ENCODE measurements at places on chromosomes 7 and 10.

- no peak for DNase-seq
These were observed 97.8 kb upstream of the BTBD16 start for GRCh38 chr10:122173337-122173736.

- DNase-seq: no peak
These were observed 9.3 kb downstream of the UCN3 start for GRCh38 chr10:5373891-5374611.

- no peak for DNase-seq
These were observed 222.0 kb upstream of the IMMP2L start for GRCh38 chr7:111784296-111784695.

DNA sequence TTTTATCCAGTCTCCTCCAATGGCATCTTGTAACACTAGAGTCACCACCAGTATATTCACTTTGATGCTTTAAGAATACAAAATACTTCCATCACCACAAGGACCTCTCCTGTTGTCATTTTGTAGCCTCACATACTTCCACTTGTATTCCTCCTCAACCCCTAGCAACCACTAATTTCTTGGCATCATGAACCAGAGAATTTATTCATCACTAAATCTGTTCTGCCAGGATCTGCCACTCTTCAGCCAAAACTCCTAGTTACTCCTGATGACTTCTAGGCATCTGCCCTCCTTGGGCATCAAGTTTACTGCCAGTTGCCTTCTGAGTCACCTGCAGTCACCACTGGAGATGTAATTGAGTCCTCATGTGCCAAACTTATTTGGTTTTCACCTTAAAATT, 906.8 kb downstream of the CNTNAP2 start:
- DNase-seq: no peak

DNA sequence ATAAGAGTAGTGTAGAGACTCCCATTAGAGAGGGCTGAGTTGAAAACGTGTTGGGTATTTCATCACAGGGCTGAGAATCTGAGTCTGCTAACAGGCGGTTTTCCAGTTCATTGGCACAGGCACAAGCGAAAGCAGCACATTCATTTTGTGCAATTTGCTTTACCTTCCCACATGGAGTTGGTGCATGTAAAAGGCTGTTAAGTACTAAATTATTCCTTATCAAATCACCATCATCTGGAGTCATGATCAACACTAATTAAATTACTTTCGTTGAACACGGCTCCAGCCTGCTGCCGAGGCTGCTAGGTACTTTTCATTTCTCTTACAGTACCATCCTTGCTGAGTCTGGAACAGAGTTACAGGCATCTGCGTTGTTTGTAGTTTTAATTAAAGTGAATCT, 43.8 kb downstream of the ETV1 start:
- no peak for DNase-seq

GRCh38 chr10:98880971-98881370, 354.7 kb downstream of the HPSE2 start:
- DNase-seq: no peak

DNA sequence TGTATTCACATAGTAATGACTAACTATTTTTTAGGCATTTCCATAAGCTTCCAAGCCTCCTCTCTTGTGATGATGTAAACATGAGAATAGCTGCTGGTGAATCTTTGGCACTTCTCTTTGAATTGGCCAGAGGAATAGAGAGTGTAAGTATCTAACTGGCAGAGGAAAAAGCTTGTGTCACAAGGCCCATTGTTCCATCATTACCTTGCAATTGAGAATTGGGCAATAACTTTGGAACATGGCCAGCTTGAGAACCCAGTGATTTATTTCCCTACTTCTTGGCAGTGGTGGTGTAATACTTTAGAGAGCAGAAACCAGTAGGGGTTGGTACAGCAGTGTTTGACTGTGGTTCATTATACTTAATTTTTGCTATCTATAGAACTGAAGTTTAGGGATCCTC, 12.0 kb downstream of the IFRD1 start:
- DNase-seq: no peak

DNA sequence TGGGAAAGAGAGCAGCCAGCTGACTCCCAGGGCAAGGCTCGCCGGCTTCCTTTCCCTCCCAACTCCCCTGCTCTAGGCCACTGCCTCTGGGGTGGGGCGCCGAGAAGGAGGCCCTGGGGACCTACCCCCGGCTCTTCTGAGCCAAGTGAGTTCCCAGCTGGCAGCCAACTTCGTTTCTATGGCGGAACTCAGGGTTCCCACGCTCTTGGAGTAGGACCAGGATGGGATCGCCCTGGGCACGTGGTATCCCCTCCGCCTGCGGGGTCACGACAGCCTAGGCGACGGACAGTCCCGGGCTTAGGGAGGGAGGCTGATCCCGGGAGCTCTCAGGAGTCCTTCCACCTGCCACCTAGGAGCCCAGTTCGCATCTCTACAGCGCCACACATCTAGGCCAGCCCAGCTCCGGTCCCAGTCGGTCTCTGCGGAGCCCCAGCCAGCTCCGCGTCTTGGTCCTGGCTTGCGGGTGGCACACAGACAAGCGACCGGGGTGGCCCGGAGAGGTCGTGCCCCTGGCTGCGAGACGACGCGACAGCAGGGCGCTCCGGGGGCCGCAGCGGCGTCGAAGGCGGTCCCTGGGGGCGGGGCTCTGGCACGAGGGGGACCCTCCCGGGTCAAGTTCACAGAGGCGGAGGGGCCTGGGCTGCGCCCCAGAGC, 20.5 kb upstream of the GATA3 start:
- DNase-seq: no peak

DNA sequence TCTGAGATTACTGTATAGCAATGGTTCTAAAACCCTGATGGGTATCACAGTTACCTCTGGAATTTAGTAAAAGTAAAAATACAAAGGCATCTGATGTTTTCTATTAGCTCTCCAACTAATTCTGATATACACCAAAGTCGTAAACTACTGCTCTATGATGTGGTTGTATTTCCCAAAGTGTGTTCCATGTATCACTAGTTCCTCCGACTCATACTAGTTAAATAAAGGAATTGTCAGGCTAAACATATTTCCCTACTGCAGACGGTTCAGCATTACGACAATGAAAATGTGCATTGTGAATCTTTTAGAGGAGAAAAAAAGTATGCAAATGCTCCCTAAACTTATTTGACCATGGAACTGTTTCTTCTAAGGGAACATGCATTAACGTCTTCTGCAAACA, 38.9 kb downstream of the ZNF365 start:
- DNase-seq: no peak

DNA sequence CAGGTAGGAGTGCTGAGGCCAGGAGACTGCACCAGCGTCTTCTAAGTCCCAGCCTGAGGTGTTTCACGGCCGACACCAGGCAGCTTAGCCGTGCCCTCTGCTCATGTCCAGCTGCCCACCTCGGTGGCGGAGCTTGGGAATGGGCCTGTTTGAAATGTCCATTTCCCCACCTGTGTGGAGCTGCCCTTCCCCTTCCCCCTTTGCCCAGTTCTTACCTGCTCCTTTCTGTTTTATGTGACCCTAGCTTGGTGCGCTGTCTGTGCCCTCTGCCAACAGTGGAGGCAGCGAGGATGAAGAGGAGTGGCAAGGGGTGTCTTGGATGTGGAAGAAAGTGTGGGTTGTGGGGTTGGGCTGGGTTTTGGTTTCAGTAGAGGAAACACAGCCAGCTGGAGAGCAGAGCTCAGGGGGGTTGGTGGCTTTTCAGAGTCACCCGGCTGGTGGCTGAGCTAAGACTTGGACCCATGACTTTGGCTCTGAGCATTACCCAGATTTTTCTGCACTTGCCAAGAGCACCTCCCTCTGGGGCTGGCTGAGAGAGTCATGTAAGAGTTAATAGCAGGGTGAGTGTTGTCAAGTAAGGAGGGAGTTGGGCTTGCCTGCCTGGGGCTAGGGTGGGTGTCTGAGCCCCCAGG, 37.4 kb downstream of the GBX1 start:
- no peak for DNase-seq

DNA sequence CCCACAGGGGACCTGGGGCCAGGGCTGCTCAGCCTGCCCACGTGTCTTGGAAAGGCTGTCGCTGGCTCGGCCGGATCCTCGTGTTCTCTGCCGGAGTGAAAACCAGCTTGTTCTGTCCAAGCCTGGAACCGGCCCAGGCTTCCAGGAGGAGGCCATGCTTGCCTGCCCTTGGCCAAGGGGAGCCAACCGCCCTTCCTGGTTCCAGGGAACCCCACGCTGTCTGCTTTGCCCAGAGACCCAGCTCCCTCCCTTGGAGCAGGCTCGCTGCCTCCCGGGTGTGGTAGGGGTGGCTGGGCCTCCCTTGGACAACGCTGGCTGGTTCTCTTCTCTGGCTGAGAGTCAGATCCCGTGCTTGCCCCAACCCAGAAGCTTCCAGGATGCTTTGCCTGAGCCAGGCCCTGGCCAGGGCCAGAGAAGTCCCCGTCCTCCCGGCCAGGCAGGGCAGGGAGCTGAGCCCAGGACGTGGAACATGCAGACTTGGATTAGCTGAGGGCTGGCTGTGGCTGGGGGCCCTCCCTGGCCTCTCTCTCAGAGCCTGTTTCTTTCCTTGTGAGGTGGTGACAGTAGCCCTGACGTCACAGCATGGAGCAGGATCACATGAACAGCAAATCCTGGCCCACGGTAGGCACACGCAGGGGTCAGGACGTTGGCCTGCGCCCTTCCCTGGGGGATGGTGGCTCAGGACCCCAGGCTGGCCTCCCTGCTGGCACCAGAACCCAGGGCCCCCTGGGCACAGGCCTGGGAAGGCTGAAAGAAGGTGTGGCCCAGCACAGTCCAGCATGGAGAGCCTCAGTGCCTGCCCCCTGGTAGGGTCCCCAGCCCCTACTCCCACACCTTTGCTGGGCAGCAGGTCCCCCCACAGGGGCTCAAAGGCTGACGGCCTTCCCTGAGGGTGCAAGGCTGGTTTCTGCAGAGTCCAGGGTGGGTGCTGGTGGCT, 67.5 kb downstream of the PWWP2B start:
- DNase-seq: peak; percentile 83

GRCh38 chr7:155455132-155455693, 2.7 kb upstream of the EN2 start:
- no peak for DNase-seq

DNA sequence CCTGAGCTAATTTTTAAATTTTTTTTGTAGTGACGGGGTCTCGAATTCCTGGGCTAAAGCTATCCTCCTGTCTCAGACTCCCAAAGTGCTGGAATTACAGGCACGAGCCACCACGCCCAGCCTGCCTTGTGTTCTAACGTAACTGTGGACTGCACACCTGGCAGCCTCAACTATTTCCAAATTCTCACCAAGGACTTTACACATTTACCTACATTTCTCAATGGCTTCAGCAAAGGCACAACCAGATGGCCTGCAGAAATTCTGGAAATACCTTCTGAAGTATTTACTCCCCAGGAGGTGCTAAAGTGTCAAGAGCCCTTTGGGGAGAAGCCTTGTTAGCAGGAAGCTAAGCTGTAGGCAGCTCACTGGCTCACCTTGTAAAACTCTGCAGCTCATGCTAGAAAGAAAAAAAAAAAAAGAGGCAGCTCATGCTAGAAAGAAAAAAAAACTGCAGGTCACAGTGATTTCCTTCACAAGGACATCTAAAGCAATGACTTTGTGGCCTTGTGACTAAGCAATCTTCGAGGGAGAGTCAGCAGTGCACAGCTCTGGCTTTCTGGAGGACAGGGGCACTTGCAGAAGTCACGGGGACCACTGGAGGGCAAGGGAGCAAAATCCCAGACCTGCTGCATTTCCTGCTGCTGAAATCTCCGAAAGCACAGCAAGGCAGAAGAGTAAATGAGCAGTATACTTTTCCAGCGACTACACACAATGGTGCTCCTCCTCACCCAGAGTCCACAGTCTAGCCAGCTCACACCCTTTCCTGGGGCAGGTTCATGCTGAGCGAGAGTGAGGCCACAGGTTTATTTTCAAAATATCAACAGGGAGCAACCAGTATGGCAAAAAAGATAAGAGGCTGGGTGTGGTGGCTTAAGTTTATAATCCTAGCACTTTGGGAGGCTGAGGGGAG, 40.4 kb downstream of the BAIAP2L1 start:
- DNase-seq: no peak

GRCh38 chr7:151013733-151014497, 10.4 kb downstream of the ATG9B start:
- peak; percentile 66 for DNase-seq

DNA sequence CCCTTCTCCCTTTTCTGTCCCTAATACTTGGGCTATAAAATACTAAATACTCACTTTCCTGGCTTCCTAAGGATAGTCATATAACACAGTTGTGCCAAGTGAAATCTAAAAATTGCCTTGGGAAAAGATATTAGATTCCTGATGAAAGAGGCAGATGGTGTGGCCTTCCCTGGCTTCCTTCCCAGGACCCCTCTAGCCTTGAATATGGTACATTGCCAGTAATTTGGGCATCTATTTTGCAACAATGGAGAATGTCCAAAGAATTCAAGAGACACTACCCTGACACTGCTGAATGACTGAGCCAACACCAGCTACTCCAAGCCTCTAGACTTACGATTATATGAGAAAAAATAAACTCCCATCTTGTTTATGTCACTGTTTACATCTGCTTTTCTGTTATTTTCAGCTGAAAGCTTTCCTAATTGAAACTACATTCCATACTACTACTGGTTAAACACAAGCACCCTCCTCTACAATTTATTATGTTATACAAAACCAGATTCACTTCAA, 17.9 kb downstream of the COPG2 start:
- DNase-seq: no peak

GRCh38 chr7:45088146-45088701, 545 bp downstream of the NACAD start:
- no peak for DNase-seq

DNA sequence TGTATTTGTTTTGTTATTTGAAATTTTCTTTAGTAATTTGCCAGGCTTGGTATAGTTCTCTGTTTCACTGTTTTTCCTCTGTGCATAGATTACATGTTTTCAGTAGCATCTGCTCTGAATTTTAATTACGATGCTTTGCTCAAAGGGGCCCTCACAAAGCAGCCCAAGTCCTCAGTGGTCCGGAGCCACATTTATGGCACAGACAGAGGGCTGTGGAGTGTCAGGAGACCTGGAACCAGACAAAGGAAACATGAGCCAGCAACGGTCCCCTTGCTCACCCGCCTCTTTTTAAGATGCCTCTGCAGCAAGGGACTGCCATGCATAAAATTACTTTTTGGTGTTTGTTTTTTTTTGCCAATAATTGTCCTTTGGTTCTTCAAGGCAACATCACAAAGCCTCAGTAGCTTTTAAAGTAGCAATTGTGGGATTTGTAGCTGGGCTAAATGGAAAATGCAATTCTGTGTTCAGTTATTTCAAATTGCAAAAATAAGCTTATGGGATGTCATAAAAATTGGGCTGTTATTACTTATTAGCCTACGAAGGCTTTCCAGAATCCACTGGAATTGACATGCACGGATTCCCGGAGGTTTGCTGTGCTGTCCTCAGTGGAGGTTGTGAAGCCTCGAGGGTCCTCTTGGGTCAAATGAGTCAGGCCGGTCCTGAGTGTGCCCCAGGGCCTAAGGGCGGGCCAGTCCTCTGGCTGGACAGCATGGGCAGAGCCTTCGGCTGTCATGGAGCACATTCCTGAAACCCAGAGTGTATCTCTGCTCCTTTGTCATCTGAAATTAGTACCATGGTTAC, 422.8 kb downstream of the GLRX3 start:
- DNase-seq: no peak

GRCh38 chr7:17319164-17320101, 21.0 kb downstream of the AHR start:
- DNase-seq: no peak

DNA sequence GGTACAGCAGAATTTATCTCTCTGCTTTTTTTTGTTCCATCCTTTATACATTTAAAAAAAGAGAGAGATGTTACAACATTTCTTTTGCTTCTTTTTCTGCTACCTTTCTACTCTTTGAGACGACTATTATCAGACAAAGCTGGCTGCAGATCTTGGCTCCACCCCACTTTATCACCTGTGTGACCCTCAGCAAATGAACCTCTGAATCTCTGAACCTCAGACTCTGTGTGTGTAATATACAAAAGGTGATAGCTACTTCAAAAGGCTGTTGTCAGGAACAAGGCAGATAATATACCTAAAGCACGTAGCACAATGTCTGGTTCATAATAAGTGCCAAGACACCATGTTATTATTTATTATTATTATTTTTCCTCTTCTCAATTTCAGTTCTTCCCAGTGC, 32.6 kb upstream of the UBE2D1 start:
- DNase-seq: no peak
